ENCODE measurements at places on chromosomes 2 and 18.

DNA sequence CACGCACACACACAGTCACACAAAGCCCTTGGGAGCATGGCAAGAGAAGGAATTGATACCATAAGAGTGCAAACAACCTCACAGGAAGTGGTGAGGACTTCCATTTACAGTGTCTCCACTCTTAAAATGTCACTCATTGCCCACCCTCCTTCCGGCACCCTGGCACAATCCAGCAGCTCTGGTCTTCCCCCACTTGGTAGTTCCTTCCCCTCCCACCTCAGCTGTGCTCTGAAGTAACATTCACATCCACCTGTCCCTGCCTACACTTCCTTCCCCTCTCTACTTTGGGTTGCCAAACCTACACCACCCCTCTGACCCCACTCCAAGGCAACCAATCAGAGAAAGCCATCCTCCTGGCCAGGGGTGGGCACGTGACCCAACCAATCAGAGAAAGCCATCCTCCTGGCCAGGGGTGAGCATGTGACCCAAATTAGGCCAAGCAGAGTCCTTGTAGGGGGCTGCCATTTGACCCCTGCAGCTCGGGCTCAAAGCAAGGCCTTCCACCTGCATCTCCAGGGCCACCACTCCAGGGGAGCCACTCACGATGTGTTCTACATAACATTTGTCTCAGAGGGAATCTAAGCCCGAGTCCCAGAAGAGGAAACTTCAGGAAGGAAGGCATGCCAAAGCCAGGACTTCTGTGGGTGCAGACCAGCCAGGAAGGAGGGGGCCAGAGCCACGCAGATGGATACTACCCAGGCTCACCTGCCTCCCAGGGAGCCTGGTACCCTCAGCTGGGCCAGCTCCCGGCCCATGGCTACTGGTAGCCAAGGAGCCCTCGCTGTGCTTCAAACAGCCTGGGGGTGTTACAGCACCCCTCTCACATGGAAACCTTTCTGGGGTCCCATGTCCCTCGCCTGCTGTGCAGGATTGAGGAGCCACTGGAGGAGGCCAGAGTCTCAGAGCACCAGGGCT lies 21.2 kb downstream of the CYP26B1 start:
- no peak for DNase-seq

DNA sequence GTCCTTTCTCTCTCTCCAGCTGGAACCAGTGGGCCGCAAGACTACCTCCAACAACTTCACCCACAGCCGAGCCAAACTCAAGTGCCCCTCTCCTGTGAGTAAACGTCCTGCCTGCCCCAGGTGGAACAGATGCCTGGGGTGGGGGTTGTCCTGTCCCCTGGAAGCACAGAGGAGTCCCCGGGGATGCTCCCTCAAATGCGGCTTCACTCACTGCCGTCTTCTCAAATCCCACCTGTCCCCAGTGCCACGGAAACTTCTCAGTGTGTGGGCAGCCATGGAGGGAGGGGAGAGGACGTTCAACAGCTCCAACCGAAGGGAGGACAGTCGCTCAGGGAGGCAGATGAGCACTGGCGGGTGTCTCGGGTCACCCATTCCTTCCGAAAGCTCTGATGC lies 110.7 kb upstream of the PPP1CB start:
- DNase-seq, result no peak

GRCh38 chr18:71370671-71371445 lies 1082.0 kb downstream of the SOCS6 start:
- no peak for DNase-seq

DNA sequence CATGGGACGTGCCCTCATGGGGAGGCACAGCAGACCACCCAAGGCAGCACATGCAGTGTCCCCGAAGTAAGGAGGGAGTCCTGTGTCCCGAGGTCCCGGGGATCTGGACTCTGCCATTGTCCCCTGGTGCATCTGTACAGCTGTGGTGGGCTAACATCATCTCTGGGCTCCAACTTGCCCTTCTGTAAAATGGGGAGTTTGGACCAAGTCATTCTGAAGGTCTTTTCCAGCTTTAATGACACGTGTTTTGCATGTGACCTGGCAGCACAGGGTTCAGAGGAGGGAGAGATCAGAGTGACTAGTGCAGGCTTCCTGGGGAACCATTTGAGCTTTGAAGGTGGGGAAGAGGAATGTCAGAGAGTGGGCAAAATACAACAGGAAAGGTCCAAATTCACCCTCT lies 21.5 kb downstream of the ITM2C start:
- DNase-seq, result no peak

DNA sequence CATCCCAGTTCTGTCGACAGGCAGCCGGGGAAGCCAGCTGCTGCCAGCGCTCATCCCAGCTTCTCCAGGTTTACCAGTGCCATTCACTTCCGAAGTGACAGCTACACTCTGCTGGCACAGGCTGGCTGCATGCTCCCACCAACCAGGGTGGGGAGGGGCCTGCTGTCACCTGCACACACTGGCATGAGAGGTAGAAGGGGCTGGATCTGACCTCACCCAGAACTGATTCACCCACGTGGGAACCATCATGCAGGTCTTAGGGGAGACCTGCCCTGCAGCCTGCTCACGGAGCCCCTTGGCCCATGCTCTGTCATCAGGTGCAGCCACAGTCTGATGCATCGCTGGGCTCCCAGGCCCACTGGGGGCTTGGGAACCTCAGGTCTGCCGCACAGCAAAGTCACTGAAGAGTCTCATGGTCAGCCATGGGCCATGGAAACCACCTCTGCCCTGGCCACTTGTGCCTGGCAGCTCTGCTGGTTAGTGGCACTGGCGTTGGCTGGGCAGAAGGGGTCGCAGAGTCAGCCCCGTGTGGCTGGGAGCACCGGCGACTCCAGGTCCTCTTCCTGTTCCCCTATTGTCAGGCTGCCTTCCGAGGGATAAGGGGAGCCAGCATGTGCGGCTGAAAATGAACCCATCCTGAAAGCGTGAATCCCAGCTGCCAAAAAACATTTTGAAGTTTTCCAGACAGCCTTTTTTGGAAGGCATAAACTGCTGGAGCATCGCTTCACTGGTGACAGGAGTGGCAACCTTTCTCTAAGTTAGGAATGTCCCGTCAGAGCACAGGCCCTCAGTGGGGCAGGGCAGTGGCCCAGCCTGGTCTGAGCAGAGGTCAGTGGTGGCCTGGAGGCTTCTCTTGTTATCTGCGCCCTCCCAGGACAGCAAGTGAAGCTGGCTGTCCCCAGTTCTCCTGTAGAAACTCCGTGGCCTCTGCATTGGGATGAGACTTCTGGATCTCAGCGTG lies 157.8 kb downstream of the SEPTIN10 start:
- no peak for DNase-seq

DNA sequence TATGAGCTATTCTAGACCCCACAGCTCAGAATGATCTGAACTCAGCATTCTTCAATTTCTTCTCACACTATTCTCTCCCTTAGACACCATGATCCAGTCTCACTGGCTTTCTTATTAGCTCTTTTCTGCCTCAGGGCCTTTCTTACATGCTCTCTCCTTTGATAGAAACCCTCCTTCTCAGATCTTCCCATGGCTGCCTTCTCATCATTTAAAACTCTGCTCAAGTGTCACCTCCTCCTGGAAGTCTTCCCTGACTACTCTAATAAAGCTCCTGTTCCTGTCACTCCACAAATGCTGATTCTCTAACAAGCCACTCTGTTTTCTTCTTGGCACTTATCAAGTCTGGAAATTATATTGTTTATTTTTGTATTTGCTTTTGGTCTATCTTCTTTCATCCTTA lies 131.1 kb downstream of the HNMT start:
- DNase-seq, result no peak

GRCh38 chr2:101732199-101732598 lies 34.7 kb downstream of the MAP4K4 start:
- DNase-seq, result no peak

DNA sequence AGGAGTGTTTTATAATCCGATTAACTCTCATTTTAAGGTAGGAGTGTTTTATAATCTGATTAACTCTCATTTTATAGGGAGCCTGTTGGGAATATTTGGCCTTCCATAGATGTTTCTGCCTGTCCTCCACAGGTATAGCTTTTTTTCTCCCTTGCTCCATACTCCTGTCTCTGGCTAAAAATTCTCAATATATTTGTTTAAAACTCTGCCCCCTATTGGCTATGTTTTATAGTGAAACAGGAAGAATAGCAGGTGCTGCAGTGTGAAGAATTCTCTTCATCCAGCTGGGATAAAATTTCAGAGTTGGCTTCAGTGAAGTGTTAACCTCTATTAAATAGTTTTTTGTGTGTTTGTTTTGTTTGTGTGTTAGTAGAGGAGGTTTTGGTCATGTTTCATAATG lies 1046.0 kb upstream of the TMEFF2 start:
- no peak for DNase-seq

- no peak for DNase-seq
These were observed 545 bp downstream of the GLI2 start for GRCh38 chr2:120736202-120736623.

DNA sequence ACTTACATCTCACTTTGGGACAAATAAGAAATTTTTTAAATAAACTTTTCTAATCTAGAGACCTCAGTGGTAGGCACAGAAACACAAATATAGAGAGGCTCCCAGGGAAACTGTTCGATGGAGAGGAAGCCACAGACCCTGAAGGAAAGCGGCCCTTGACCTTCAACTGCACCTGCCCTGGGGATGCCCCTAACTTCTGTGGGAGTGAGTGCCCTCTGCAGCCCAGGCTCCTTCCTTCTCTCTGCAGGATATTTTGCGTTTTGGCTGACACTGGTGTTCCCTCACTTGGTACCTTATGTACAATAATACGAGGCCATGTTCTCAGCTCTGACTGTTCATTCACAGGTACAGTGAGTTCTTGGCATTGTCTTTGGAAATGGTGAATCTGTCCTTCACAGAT lies 64.8 kb upstream of the MAL start:
- no peak for DNase-seq

- DNase-seq, result no peak
These were observed 29.0 kb upstream of the TCF7L1 start for GRCh38 chr2:85104228-85104627.

DNA sequence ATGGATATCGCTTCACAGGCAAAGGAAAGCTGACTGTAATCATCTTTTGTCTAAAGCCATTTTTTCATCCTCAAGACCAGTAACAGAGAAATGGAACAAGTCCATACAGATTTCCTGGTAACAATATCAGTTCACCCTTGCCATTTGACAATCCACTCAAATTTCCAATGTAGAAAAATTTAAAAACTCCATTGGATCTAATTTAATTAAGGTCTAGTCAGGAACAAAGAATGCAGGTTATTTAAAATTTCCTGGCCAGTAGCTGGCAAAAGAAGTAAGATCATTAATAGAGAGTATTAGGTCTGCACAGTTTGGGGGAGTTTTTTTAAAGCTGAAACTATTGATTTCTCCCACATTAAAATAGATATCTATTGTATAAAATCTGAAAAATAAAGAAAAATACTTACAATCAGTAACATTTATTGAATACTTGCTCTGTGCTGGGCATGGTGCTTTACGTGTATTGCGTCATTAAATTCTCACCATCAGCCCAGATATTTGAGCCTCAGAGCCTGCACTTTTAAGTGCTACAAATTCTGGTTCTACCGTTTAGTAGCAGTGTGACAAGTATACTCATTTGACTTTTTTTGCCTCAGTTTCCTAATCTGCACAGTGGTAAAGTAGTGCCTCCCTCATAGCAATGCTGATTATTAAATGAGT lies 41.8 kb downstream of the SMARCAL1 start:
- DNase-seq, result no peak

DNA sequence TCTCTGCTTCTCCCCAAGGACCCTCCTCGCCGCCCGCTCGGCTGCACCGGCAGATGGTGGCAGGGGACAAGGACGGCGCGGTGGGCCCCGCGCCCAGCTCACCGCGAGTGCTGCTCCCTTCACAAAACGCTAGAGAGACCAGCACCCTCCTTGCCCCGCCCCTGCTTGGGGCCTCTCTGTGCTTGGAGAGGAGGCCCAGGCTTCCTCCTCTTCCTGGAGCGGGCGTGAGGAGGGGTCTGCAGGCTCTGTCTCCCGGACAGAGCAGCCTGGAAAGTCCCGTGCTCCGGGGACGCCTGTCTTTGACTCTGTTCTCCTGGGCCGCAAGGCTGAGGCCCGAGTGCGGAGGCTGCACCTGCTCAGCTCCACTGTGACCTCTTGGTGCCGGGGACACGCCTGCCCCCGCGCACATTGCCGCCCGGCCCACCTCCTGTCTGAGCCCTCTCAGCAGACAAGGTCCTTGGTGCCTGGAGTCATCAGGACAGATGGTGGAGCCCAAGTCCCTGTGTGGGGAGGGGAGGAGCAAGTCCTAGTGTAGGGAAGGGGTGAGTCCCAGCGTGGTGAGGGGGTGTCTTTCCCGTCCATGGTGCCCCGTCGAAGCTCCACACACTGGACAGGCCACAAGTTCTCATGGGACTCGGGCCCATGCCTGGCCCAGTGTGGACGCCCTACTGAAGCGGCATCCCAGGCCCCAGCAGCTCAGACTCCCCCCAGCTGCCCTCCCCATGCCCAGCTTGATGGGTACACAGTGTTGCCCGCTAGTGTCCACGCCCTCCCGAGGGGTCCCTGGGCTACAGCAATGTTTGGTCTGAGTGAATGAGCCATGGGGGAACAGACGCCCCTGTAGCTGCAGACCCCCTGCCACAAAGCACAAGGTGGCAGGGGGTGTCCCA lies 33.8 kb downstream of the RTP5 start:
- no peak for DNase-seq

DNA sequence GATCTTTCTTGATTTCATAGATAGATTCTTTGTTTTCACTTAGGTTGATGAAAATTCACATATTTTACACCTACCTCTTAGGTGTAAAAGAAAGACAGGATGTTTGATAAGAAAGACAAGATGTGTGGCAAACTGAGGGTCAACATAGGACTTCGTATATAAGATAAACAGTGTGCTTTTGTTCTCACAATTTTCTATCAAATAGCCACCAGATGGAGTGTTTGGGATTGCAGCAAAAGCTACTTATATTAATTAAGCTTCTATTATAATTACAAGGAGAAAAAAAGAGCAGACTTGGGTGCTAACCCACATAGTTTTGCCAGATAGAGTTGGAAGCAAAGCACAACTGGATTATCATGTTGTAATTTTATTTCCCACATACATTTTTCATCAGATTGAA lies 232.9 kb downstream of the CDH7 start:
- DNase-seq, result no peak

- no peak for DNase-seq
These were observed 30.6 kb downstream of the TMEM17 start for GRCh38 chr2:62475172-62476011.

DNA sequence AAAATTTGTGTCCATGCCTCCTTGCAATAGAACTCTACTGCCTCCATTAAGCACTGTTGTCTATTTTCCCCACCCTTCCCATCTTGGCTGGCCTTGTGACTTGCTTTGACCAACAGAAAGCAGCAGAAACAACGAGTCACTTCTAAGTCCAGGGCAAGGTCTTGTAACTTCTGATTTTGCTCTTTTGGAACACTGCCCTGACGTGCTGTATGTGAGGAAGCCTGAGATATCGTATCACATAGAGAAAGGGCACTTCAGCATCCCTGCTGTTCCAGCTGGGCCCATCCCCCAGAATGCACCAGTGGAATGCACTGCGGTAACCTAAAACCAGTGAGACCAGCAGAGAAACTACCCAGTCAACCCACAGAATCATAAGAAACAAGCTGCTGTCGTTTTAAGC lies 28.1 kb downstream of the NCKAP1 start:
- DNase-seq, result no peak

- DNase-seq, result no peak
These were observed 76.2 kb downstream of the STK39 start for GRCh38 chr2:168171059-168171762.

Data from stimulated activated CD8-positive, alpha-beta memory T cell treated with anti-CD3 and anti-CD28 coated beads, Interleukin-2, amount 100 ng/mL, for 1 hour (primary cell).